HFF-Myc (cell line): ENCODE measurements at places on chromosomes 16 and 17.

- DNase-seq: no peak
Observed at GRCh38 chr17:30961209-30962188, 9.3 kb upstream of the RNF135 start.

DNA sequence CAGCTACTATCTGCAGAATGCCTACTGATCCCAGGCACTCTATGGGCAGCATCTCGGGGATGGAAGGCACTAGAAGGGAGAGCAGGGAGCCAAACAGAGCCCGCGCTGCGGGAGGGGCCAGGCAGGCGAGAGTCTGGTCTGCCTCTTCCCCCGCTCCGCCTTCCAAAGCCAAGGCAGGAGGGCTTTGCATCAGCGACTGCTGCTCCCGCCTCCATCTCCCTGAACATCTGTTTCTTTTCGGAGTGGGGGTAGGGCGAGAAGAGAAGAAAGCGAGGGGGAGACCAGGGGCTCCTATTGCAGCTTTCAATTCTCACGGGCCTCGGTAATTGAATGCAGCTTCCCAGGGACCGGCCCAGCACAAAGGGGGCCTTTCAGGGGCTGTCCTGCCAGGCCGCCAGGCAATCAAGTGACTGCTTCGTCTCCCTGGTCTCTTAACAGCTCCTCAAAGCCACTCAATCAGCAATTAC is 31.4 kb upstream of the CDC42EP4 start:
- DNase-seq: peak; percentile 70

- DNase-seq: no peak
Observed at GRCh38 chr17:22512997-22513538, 820.7 kb downstream of the KCNJ18 start.

DNA sequence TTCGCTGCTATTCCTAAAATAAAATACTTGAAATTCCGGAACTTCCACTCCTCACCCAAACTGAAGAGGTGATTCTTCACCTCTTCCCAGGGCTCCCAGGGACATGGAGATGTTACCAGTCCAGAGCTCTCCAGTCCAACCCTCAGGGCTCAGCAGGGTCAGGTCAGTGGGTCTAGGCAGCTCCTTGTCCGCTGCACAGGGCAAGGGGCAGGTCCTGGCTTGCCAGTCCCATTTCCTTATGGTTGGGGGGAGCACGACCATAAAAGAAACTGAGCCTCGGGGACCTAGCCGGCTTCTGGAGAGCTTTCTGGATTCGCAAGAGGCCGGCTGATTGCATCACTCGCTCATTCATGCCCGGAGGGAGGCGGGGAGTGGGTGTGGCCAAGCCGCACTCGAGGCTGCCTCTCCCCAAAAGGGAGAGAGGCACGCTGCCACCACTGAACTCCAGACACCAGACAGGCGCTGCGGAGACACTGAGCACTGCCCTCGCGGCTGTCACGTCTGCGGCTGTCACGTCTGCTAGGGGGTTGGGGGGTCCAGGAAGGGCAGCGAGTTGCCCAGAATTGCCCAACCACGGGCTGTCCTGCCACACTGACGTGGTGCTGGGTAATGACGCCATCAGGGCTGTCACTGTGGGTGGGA is 15.8 kb downstream of the SLC7A5 start:
- peak; percentile 40 for DNase-seq

- no peak for DNase-seq
Observed at GRCh38 chr16:27322858-27323780, 9.3 kb downstream of the IL4R start.

- DNase-seq: no peak
Observed at GRCh38 chr17:75601057-75601987, 13.7 kb downstream of the MYO15B start.

DNA sequence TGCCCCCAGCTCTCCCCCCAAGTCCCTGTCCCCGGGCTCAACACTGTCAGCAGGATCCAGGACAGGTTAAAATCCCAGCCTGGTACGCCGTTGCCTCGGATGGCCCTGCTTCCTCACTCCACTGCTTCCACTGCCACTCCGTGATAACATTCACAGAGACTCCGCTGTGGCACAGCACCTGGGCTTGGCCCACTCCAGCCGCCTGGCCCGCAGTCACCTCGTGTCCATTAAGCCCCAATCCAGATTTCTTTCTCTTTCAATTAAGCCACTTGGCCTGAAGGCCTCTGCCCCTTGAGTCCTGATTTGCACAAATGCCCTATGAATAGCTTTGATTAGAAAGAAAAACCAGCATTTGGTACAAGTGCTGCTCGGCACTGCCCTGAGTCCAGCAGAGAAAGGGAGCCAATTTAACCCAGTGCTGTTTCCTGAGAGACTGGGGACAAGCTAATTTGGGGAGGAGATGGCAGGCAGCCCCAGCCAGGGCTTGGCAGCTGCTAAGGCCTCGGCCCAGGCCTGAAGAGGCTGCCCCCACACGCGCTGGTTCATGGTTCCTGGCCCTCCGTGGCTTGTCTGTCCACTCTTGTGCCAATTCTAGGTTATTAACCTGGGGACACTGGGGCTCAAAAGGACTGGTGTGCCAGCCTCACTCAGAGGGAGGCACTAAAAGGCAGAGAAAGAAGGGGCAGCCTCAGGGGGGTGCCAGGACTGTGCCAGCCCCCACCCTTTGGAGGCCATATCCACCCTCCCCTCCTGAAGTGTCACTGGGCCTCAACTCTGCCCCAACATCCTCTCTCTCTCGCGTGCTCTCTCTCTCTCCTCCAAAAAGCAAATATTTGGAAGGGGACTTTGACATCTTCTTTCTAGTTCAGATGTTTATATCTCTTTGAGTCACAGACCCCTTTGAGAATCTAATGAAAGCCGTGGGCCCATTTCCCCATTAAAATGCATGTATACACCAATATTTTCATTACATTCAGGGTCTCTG is 29.8 kb upstream of the SPPL2C start:
- DNase-seq: no peak
